CD8-positive, alpha-beta T cell (primary cell): ENCODE measurements at places on chromosomes 12 and 14.

DNA sequence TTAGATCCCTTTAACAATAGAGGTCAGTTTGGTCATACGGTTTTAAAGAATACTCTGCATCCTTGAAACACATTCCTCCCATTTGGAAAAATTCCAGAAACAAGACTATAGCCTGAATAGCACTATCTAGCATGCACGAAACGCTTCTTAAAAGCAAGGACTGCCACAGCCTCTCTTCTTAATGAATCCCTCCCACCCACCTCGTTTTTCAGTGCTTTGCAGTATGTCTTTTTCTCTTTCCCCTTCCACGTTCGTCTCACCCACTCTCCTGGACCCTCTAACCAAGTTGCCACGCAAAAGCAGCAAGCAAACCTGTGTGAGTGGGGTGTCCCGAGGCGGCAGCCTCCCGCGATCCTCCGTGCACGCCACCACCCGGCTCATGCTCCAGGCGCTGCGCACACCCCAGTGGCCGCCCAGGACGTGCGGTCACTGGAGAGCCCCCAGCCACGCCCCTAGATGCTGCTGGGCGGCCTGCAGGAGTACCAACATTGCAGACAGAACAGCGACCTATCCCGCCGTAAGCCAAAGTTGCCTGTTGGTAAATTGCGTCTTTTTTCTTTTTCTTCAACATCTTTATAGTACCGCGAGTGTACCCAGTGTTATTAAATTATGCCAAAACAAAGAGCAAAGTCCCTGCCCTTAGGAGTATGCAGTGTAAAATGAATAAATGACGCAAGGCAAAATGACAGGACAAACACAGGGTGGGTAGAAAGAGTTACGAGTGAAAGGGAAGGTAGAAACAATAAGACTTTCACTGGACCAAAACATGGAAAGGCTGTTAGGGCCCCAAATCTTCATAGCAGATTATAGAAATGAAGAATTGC, at the start of gene SLC38A4:
TSS of gene SLC38A4 (minus strand) at position 407 of the 824 bp plus-strand sequence. CDS start 32,926 bp downstream, outside the sequence.
- no peak for DNase-seq

DNA sequence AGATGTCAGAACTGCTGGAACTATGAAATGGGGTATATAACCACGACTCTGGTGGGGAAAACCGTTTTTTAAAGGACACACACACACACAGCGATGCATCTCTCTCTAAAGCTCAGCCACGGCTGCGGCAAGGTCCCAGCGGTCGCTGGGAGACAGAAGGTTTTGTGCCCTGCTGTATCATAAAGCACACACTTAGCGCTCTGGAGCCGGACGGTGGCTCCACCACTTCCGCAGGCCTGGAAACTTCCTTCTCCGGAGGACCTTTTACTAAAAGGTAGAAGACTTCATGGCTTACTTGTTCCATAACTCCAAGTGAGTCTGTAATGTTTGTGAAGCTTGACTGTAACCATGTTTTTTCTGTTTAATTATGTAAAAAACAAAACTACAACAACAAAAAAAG, 349.3 kb downstream of the DIO2 start:
- DNase-seq, result no peak

DNA sequence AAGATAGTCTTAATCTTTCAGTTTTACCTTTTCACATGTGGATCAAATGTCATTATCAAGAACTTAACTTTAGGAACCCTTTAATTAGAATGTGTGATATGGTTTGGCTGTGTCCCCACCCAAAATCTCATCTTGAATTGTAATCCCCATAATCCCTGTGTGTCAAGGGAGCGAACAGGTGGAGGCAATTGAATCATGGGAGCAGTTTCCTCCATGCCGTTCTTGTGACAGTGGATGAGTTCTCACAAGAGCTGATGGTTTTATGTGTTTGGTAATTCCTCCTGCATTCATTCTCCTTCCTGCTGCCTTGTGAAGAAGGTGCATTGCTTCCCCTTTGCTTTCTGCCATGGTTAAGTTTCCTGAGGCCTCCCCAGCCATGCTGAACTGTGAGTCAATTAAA, 160.6 kb downstream of the MON2 start:
- no peak for DNase-seq

GRCh38 chr12:12868477-12869235, 22.7 kb upstream of the GPRC5A start:
- DNase-seq, result no peak

GRCh38 chr12:62588916-62589315, 122.3 kb downstream of the MON2 start:
- DNase-seq, result no peak

- DNase-seq, result no peak
These were observed 9.6 kb upstream of the HSPB8 start for GRCh38 chr12:119169150-119169549.

DNA sequence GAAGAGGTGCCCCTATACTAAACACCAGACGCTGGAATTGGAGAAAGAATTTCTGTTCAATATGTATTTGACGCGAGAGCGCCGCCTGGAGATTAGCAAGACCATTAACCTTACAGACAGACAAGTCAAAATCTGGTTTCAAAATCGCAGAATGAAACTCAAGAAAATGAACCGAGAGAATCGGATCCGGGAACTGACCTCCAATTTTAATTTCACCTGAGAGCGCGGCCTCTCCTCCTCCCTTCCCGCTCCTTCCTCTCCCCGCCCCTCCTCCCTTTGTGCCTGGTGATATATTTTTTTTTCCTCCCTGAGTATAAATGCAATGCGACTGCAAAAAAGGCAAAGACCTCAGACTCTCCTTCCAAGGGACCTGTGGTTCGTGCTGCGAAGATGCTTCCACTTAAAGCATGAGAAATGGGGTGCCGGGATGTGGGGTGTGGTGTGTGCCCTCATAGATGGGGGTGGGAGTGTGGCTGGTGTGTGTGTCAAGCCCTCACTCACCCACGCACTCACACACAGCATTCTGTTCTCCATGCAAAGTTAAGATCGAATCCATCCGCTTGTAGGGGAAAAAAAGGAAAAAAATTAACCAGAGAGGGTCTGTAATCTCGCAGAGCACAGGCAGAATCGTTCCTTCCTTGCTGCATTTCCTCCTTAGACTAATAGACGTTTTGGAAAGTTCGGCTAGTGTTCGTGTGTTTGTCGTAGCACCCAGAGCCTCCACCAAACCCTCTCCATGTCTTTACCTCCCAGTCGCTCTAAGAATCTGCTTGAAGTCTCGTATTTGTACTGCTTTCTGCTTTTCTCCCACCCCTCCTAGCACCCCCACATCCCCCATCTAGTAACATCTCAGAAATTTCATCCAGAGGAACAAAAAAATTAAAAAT, 4.5 kb downstream of the HOXC10 start:
- no peak for DNase-seq

DNA sequence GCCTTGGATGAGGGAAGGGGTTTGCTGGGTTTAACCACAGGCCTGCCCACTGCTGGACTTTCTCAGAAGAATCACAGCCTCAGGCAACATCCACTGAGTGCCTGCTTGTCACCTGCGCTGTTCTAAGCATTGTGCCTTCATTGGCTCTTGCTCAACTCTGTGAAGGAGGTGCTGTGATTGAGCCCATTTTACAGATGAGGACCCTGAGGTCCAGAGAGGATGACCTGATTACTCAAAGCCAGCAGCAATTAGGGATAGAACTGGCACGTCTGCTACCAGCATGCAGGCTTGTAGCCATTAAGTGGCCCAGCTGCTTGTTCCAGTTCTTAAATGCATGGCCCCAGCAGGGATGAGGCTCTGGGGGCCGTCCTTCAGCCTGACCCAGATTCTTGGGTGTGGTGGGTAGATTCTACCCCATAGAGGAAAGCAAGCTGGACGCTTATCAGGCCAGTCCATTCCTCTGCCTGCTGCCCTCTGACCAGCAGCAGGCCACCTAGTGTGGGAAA, 54.6 kb downstream of the ESRRB start:
- no peak for DNase-seq

DNA sequence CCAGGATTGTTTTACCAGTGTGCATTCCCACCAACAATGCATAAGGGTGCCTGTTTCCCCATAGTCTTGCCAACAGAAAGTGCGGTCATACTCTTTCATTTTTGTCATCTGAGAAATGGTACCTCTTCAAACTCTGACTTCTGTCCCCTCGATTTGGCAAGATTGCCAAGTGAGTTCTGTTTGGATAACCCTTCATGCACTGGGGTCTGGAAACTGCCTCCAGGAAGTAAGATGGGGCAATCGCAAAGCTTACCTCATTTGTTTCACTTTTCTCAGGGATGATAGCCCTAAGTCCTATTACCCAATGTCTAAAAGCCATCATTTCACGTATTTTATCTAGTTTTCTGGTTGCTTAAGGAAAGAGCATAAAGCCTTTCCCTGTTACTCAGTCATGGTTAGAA, 28.6 kb upstream of the NR1H4 start:
- DNase-seq, result no peak

GRCh38 chr12:89162589-89163261, 189.6 kb downstream of the DUSP6 start:
- DNase-seq, result no peak

- no peak for DNase-seq
These were observed 458.3 kb upstream of the SEL1L start for GRCh38 chr14:81991998-81992397.

DNA sequence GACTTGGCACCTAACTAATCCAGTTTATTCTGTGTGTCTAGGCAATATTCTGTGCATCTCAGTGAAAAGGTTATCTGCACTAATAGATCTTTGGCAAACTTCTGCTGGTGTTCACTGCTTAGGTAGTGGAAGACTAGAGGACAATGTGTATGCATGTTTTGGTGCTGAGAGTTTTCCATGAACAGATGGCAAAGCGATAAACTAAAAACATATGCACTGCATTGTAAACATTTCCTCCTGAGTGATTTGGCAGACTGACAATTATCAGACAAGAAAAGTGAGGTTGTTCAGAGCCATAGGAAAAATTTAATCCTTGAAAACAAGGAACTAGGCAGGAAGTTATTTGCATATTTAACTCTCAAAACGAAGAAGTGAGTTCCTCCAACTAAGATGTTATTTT, 400.4 kb downstream of the ATP23 start:
- no peak for DNase-seq

- DNase-seq, result no peak
These were observed 26.3 kb downstream of the TC2N start for GRCh38 chr14:91841065-91841464.

DNA sequence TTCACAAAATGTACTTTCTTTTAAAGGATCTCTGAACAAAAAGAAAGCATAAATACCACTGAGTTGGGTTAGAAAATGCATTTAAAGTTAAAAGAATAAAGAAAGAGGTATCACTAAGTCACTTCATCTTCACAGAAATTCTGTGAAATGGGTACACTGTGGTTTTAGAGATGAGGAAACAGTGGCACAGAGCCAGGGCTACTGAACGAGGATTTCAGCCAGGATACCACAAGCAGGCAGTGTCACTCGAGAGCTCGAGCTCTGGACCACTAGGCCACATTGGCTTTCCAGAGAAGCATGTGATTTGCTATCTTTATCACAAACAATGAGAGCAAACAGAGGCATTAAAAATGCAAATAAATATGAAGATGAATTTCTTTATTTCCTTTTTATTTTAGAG, 51.0 kb downstream of the WDHD1 start:
- no peak for DNase-seq

DNA sequence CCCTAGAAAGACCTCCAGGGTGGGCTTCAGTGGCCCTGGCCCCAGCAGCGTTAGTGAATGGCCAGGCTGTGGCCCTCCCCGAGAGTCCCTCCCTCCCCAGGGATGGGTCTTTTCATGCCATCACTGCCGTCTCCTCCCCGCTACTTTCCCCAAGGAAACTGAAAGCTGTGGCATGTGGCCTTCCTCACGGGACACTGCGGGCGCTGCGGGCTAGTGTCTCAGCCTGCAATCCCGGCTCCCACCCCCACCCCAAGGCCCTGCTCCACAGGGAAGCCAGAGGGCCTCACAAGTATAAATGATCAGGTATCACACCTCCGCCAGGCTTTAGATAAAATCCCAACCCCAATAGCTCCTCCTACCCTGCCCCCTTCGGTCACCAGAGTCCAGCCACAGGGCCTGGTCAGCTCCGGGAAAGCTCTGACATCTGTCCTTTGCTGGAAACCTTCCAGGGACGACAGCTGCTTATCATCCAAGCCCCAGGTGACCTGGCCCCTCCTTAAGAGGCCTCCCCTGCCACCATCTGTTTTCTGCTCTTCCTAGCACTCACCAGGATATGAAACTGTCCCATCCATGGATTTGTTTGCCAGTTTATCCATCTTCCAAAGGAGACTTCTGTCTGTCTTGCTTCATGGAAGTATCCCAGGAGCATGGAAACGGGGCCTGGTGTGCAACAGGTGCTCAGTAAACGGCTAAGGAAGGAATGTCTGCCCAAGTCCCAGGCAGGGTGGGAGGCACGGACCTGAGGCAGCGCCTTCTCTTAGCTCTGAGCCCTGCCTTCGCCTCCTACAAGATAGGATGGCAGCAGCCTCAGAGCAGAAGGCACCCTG, 31.6 kb downstream of the CCDC85C start:
- no peak for DNase-seq

GRCh38 chr12:10388624-10389413, 1.0 kb downstream of the KLRK1 start:
- no peak for DNase-seq

GRCh38 chr14:103033681-103034096, 23.7 kb downstream of the CDC42BPB start:
- DNase-seq, result no peak

DNA sequence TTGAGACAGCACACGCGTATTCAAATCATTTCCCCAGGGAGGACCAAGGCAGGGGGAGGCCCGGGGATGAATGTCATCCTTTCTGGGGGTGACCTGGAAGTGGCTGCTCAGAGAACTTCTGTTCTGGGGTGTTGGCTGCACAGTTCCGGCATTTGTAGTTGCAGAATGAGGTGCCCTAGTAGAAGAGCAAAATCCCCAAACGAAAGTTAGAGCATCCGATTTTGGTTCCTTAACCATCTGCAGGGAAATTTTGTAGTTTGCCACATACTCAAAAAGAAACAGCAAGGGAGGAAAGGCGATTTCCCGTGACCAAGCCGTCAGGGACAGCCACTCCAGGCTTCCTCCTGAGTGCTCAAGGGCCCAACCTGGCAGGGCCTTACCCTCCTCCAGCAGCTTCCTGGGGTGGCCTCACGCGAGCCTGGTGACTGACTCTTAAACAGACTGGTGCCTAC, 13.0 kb upstream of the TRAF3 start:
- no peak for DNase-seq

GRCh38 chr14:65255583-65256461, 153.5 kb upstream of the MAX start:
- DNase-seq, result peak; percentile 48

GRCh38 chr12:57151741-57152630, 4.6 kb upstream of the LRP1-AS start:
- DNase-seq, result no peak

- DNase-seq, result peak; percentile 63
These were observed 4.3 kb upstream of the DHRS2 start for GRCh38 chr14:23631702-23632460.

DNA sequence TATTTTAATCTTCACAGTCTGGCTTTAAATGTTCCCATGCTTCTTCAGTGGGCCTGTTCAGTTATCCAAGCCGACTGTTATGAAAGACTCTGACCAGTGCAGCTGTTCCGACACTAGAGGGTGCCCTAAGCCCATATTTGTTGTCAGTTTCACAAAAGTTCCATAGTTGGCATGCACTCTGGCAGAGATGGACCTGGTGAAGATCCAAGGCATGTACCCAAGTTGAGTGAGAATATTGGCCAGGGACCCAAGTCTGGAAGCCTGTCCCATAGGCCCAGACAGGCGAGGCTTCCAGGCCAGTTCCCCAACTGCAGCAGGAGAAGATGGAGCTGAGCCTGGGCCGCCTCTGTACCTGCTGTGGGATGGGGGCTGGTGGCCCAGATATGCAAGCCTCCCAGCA, 27.4 kb upstream of the GUCY2C start:
- peak; percentile 74 for DNase-seq

- no peak for DNase-seq
These were observed 133.6 kb upstream of the SSTR1 start for GRCh38 chr14:38074081-38074480.

- no peak for DNase-seq
These were observed 7.6 kb downstream of the TSPAN9 start for GRCh38 chr12:3084742-3085141.

- DNase-seq, result no peak
These were observed 89.6 kb upstream of the ATF7IP start for GRCh38 chr12:14275886-14276285.
